ENCODE measurements at places on chromosomes 4 and X.

DNA sequence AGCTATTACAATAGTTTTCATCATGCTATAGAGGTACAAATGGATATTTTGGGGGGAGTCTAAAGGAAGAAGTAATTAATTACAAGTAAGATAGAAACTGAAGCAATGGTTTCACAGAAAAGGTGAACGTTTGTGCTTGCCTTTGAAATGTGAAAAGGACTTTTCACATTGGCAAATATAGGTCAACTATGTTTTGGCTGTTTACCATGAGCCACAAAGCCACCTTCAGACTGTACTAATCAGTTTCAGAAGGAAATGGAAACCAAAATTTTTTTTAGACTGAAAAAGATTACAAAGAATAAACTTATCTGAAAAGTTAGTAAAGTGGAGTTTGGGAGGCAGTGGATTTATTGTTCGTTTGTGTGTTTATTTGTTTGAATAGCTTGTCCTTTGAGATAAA, 32.1 kb downstream of the SYTL5 start:
- no peak for DNase-seq

DNA sequence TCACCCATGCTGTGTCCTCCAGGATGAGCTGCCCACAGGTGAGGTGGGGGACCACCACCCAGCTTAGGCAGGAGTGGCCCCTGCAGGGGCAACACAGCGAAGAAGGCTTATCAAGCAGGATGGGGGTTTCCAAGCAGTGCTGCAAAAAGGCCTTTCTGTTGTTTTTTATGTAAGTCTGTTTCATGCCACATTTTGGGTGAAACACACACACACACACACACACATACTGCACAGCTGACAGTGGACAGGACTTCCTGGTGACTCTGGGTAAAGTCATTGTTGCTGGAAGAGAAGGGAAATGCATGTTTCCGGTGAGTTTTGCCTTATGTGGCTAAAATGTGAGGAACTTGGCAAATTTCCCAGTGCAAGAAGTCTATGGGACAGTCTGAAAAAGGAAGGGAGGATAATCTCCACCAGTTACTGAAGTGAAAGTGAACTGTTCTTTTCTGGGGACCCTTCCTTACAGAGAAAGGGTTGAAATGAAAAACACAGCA, 119.2 kb downstream of the IRF2 start:
- no peak for DNase-seq

GRCh38 chr4:26459054-26459755, 31.1 kb downstream of the CCKAR start:
- no peak for DNase-seq

DNA sequence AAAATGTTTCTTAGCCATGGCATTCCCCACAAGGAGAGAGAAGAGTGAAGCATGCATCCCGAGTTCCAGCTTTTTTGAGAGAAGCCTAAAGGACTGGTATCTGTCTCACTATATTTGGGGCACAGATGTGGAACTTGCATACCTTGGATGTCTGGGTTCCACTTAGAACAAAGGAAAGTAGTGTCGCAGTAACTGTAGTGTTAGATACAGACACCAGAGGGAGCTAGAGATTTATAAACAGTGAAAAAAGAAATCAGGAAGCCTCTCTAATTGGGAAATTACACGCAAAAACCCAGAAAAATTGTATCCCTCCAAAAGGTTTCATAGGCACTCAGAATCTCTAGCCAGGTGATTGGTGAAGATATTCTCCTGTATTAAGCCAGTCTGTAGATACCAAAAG, 34.4 kb downstream of the AGTR2 start:
- DNase-seq, result no peak

DNA sequence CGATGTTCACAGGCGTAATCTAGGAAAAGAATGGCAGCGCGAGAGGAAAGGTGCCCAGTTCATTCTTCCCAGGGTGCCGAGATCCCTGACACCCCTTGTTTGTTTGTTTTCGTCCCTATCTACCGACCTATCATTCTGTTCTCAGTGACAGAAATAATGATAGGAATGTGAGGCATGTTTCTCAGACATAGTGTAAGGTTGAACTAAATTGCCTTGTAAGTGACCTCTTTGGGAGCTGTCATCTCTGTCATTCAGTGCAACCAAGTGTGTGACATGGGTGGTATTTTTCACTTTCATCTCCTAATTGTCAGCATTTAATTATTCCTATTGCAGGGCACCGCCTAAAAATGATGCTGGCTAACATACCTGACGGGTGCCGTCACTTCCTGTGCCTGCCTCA, 24.4 kb downstream of the CLDN22 start:
- DNase-seq, result no peak

- no peak for DNase-seq
These were observed 20.6 kb downstream of the GAB1 start for GRCh38 chr4:143357161-143357845.

DNA sequence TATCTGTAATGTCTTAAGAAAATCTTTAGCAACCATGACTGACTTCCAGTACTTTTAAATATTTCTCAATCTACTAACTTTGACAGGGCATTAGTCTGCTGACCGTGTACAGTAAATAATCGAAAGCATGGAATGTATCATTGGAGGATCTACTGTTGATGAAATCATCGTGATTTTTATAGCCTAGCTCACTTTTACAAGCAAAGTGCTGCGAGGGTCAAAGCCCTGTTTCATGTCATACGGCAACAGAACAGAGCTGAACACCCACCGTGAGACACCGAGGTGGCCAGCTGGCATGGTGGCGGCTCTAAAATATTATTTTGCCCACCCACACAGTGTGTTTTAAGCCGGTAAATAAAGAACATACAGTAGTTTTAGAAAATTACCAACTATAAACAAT, 679.3 kb downstream of the FAT4 start:
- no peak for DNase-seq

DNA sequence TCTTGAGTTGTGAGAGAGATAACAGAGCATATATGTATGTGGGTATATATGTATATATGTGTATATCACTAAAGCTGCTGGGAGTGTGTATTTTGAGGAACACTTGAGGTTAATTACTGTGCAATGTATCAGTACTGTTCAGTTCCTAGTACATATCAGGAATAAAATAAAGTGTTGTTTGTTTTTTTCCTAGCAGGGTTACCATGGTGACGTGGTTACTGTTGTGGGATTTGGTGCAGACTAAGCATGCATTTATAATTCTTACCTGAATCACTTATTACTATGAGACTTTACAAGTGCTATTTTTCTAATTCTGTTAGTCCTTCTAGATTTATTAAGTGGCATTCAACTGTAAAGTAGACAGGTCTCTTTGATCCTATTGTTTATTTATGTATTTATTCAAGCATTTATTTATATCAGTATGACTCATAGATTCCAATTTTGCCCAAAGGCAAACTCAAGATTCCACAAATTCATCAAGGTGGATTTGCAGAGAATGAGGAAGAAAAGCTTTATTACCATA, 26.9 kb upstream of the BEX4 start:
- no peak for DNase-seq

DNA sequence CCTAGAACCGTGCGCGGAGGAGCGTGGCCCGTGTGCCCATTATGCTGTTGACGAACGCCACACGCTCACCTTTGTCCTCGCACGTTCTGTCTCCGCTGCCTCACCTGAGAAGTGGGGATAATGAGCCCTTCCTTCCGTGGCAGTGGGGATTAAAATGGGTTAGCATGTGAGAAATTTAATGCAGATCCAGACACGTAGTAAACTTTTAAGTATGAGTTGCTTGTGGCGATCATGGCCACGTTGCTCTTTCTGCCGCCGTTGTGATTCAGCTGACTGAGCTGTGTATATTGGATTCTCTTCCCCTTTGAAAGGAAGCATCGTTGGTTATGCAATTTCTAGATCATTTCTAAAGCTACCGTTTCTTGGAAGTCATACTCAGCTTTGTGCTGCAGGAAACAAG, 16.5 kb downstream of the TBC1D14 start:
- DNase-seq, result no peak

- no peak for DNase-seq
These were observed 46.4 kb downstream of the FHL1 start for GRCh38 chrX:136193771-136194170.

DNA sequence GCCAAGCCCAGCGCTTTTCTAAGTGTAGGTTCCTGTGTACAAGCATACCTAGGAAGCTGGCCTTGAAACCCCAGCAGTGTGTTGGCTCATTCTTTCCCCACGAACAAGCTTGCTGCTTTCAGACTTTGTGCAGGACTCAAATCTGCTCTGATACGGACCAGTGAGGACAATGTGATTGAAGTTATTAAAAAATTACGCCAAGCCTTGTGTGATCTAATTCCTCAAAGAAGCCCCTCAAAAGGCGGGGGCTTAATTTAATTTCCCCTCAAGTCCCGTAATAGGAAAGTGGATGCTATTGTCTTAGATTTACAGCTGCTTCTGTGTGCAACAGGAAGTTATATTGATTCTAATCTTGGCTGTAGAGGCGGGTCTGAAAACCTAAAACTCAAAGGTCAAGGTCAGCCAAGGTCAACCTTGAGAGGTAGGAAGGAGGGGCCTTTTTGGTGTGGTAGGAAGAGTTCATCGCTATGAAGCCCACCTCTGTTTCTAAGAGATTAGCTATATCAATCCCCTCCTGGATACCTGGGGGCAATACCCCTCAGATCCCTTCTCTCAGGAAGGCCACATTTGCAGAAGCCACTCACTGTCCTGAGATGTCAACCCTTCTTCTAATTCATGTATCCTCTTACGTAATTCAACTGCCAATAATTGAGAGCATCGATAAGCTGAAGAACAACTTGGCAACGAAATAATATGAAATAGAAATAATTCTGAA, 45.1 kb downstream of the TBC1D9 start:
- no peak for DNase-seq

DNA sequence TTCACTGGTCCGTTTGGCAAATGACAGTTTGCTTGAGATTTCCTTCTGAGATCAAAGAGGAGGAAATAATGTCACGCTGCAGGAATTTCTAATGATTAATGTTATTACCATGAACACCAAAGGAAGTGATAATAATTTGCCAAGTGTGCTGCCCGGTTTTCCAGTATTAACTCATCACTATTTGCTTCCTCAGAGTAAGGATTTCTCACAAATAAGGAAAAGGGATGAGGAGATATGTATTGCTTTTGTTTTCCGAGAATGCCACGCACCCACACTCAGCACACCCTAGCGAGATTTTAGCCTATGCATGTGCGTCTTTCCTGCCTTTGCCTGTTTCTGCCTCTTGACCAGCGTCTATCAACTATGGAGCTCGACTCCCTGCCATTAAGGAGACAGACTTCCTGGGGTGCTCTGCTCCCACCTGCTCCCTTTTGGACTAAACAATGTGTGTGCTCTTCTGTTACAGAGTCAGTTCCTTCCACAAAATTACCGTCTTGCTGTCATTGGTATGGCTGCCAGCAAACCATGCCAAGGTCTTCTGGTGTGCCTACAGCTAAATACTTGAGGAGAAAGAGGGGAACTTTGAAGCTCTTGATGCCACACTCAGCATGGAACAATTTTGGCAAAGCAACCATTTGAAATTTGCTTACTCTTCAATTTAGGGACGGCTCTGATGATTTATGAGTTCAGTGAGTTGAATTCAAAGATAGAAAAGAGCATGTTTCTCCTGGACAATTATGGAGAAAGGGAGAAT, 393.1 kb upstream of the ZFP42 start:
- no peak for DNase-seq

DNA sequence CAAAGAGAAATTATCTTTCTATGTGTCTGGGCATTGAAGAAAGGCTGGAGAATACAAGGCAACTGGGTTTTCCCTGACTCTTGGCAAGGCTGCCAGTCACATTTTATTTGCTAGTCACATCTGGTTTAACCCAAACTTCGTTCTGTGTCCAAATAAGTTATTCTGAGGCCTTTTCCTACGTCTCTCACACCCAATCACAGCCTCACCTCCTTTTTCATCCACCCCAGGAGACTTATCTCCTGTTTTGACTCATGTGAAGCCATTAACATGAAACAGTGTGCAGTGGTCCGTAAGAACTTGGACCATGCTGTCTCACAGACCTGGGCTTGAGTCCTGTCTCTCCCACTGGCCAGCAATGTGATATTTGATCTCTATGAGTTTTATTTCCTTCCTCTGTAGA, 59.3 kb downstream of the CNGA2 start:
- DNase-seq, result no peak

DNA sequence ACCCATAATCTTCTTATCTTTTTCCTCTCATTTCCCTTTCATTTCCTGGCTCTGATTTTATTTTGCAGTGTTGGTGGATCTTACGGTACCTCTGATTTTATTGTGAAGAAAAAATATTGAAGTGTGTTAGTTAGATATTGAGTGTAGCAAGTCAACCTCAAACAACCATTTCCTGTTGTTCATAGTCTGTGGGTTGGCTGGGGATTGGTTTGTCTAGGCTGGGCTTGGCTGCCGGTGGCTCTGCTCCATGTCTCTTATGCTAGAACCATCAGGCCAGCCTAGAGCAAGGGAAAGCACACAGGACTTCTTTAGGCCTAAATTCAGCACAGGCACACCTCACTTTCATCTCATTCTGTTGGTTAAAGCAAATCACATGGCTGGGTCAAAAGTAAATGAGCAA, 383.1 kb upstream of the LCORL start:
- no peak for DNase-seq

GRCh38 chr4:88600176-88600838, 8.0 kb downstream of the HERC3 start:
- DNase-seq, result no peak

DNA sequence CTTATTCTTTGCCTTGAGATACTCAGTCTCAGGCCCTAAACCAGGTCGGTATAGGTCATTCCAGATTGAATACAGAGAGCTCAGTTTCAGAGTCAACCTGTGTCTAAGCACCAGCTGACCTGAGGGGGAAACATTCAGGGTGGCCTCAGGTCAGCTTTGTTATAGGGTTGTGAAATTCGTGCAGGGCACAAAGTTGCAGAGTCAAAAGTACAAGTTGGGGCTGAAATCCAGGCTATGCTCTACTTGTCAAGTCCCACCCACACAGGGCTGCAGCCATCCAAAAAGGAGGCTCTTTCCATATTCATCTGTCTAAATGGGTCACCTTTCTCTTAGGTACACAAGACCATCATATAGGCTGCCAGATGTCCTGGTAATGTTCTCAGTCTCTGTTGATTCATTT, 89.7 kb downstream of the ITIH6 start:
- DNase-seq, result no peak

DNA sequence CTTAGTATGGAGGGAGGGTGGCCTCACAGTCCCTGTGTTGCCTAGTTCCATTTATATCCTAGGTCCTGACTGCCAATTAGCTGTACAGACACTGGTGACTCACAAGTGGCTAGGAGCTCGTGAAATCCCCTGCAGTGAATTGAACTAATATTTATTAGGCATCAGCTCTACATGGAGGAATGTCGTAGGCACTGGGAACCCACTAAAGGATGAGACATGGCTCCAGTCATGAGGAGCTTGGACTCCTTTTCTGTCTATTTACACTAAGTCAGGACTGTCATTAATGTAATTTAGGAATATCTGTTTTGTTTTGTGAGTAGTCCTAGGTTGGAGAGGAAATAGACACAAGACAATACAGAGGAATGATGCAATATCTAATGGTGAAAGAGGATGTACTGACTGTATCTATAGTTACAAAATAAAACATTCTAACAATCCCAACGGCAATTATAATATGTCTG, 67.7 kb downstream of the MID1IP1 start:
- DNase-seq, result no peak

GRCh38 chr4:11376571-11376970, 52.1 kb downstream of the HS3ST1 start:
- DNase-seq, result no peak
